ENCODE measurements at places on chromosomes 6 and 20.

GRCh38 chr6:10407674-10408054 is 7.2 kb downstream of the TFAP2A start:
- no peak for DNase-seq

DNA sequence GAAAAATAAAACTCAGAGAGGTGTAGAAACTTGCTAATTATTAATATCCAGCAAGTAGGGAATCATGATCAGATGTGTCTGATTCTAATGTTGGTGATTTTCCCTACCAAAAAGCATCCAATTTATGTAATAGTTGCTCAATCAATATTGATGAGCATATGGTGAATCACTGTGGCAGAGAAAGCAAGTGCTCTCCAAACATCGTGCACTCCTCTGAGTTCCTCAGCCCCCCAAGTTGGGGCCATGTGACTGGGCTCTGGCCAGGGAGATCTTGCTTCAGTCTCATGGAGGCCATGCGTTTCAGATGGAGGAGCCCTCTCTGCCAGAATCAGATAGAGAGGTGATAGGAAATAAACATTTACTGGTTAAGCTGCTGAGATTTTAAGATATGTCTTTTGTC is 133.2 kb upstream of the LY86 start:
- DNase-seq, result no peak

- DNase-seq, result no peak
These were observed 153.6 kb downstream of the GMPR start for GRCh38 chr6:16392010-16392409.

DNA sequence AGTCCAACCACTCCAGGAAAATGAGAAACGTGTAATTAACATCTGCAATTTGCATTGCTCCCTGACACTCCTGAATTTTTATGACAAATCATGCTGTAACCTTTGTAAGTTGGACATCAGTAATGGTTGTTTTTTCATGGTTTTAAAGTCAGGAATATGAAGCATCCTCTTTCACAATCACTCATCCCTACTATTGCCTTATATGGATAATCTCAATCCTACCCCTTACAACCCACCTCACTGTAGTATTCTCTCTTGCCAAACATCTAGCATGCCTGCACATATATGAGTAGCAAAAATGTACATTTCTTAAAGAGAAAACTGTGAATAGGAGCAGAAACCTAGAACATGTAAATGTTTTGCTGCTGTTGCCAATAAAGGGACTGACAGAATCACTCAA is 729.5 kb downstream of the KIF16B start:
- DNase-seq, result no peak

DNA sequence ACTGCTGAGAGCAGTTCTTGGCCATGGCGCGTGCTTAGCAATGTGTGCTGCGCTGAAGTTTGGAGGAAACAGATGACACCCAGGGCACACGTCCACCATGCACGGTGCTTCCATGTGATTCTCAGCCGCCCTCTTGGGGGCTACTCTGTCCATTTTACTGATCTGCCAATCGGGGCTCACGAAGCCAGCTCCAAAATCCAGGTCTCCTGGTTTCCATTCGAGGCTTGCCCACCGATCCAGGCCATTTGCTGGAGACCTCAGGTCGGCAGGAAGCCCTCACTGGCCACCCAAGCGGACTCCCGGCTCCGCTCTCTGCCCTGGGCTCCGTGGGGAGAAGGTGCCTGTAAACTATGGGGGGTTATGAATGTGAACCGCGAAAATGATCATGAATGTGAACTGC is 11.7 kb upstream of the FRMD1 start:
- DNase-seq, result no peak

DNA sequence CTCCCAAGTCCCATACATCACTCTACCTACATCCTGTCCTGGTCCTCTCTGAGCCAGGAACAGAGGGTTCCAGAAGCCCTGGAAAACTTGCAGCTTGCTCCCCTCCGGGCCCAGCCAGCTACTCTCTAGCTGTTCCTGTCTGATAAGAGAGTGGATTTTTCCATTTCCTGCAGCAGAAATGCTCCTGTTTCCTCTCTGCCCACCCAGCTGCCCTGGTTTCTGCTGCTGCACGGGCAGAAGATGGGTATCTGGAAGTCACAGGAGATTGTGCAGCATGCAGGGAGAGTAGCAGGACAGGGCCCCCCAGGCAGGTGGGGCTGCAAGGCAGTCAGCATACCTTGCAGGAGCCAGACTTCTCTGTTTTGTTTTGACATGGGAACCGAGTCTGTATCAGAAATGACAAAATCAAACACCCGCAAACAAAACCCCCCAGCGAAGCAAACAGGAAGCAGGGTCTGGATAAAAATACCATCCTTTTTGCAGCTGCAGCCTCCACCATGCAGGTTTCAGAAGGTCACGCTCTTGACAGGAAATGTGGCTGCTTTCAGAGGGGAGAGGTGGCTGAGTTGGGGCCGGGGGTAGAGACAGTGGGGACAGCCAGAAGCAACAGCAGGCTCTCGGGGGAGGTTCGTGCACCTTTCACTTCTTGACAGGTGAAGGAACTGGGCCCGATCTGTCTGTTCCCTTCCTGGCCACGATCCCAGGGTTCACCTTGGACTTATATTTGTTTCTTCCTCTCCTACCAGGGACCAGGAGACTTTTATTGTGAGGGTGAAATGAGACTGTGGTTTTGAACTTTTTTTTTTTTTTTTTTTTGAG is 50.8 kb upstream of the FAM83D start:
- DNase-seq, result no peak

- no peak for DNase-seq
These were observed 17.7 kb downstream of the SENP6 start for GRCh38 chr6:75619230-75619899.

Data from GM03348 (cell line).